Activated CD4-positive, alpha-beta T cell treated with anti-CD3 and anti-CD28 coated beads, Interleukin-2, amount 50 U/mL, for 24 hours (primary cell): ENCODE measurements at places on chromosomes 13 and 19.

GRCh38 chr19:16473875-16474392, 2.2 kb upstream of the EPS15L1 start:
- no peak for DNase-seq

DNA sequence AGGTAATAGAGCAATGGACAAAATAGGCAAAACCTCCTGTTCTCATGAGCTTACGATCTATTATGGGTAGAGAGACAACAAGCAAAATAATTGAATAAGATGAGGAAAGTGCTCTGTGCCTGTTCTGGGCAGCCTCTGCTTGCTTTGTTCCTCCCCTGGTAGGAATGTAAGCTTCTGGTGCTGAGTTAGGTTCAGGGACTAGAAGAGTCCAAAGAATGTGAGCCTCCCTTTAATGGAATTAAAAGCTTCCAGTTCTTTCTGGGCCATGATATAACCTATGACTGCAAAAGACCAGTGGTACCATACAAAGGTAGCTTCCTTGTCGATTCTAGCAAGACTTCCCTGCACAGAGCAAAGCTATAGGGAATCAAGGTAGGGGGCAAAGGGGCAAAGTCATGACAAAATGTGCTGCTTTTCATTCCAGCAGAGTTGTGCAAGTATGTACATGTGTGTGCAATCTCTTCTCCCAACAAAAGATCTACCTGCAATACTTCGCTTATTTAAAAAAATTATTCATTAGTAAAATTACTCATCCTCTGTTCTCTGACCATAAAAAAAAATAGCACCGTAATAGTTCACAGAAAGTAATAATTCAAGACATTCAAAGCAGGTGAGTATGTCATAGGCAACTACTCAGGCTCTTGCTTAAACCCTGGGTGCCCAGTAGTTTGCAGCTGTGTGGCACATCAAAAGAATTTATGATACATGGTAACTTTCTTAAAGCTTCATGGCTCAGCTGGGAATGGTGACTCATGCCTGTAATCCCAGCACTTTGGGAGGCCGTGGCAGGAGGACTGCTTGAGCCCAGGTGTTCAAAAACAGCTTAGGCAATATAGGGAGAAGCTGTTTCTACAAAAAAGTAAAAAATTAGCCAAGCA, 21.4 kb downstream of the ACOD1 start:
- no peak for DNase-seq

DNA sequence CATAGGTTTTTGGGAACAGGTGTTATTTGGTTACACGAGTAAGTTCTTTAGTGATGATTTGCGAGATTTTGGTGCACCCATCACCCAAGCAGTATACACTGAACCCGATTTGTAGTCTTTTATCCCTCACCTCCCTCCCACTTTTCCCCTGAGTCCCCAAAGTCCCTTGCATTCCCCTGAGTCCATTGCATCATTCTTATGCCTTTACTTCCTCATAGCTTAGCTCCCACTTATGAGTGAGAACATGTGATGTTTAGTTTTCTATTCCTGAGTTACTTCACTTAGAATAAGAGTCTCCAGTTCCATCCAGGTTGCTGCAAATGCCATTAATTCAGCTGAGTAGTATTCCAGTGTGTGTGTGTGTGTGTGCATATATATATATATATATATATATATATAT, 97.2 kb upstream of the EDNRB start:
- no peak for DNase-seq

DNA sequence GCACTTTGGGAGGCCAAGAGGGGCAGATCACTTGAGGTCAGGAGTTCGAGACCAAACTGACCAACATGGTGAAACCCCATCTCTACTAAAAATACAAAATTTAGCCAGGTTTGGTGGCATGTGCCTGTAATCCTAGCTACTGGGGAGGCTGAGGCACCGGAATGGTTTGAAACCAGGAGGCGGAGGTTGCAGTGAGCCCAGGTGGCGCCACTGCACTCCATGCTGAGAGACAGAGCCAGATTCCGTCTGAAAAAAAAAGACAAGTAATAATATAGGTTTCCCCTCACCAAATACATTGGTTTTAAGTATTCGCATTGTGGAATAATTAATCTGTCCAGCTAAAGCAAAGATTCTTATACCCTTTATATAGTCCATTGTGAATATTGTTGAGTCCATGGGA, 1544.6 kb downstream of the OLFM4 start:
- no peak for DNase-seq

- no peak for DNase-seq
Observed at GRCh38 chr19:1907563-1908363, 2.6 kb downstream of the ADAT3 start.

DNA sequence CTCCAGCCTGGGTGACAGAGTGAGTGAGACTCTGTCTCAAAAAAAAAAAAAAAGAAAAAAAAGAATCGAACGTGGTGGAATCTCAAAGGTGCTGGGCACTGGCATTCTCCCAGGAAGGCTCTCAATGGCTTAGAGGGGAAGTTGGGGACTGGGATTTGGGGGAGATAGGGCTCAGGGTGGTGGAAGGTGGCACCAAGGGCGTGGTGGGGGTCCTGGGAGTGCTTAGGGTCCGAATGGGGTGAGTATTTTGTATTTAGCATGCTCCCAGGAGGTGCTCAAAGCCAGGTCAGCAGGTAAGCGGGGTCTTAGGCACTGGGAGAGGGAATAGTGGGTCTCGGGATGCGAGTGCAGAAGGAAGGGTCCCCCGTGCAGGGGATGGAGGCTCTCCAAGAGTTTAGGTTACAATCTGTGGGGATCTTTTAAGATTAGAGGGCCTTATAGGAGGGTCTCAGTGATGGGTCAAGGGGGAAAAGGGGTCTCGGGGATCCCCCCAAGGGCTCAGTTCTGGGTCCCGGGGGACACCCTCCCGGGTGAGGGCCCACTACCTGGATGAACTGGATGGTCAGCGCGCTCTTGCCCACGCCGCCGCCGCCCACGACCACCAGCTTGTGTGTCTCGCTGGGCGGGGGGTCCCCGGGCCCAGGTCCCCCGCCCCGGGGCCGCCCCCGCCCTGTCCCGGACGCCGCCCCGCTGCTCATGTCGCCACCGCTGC, 386 bp downstream of the RRAS start:
- DNase-seq, result no peak

DNA sequence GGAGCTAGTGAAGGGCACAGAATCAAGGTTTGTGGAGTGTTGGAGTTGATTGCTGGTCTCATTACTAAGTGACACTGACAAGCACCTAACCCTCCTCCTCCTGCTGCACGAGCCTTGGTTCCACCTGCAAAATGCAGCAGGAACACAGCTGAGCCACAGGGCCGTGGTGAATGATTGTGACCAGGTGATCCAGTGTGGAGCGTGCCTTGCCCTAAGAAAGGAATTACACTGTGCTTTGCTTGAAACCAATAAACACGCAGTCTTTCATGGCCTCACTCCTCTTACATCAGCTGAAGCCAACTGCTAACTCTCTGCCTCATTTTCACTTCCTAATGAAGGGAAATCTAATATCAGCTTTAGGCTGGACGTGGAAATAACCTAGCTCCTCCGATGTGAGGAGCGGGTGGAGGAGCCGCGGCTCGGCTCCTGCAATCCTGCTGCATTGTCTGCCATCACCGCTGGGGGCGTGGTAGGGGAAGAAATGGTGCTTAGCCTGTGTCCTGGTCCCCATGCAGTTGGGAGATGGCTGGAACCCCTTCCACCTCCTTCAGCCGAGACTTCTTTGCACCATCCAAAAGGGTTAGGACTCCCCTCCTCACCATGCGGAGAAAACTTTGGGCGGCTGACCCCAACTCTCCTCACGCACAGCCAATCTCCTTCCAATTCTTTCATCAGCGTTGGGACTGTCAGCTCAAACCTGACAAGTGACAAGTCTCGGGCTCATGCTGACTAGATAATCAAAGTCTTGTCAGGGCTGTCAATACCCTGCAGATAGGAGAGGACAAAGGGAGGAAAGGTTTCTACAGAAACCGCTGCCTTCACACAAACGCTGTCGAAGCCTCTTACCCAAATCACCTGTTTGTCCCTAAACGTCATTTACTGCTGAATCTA, 427.9 kb downstream of the ZNF536 start:
- DNase-seq, result no peak

DNA sequence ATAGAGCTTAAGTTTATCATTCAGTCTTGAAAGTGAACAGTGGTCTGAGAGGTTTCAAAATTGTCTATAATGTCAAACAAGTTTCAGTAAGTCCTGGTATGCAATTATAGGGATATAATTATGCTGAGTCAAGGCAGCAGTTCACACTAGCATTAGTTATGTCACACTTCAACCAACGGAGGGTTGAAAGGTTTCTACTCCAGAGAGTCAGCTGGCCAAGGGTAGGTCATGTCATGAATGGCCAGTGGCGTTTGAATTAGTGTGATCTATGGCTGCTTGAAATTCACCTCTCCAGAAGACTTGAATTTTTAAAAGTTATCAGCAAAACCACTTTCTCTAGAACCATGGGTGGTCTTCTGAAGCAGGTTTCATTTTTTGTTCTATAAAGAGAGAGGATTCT, 108.6 kb downstream of the TNFRSF19 start:
- DNase-seq, result no peak

DNA sequence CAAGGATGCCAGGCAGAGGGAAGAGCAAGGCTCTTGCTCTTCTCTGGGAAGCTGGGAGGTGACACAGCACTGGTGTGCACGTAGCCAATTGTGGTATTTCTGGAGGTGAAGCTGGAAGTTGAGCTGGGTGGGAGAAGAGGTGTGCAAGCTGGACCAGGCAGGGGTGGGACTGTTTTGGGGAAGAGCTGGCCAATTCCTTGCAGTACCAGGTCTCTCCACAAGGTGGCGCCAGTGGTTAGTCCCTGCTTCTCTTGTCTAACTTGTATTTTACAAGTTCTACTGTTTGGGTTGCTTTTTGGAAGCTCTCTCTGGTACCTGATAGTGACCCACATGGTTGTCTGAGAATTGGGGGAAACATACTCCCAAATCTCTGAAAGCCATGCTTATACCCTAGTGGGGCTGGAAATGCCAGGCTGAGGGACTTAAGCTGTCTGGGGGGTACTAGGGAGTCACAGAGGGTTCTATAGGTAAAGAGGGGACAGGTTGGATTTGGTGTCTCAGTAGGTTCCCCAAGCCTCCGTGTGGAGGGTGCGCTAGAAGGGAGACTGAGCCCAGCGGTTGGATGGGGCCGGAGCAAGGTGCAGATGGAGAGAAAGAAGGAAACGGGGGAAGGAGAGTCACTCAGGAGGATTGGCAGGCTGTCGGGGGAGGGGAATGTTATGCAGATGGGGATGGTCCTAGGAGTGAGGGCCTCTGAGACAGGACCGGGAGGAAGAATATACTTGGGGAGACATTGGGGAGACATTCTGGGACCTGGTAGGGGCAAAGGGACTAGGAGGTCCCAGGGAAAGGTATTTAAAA, 3.0 kb downstream of the HPN start:
- DNase-seq, result peak; percentile 42

- DNase-seq, result no peak
Observed at GRCh38 chr13:98014766-98015165, 61.3 kb downstream of the IPO5 start.

DNA sequence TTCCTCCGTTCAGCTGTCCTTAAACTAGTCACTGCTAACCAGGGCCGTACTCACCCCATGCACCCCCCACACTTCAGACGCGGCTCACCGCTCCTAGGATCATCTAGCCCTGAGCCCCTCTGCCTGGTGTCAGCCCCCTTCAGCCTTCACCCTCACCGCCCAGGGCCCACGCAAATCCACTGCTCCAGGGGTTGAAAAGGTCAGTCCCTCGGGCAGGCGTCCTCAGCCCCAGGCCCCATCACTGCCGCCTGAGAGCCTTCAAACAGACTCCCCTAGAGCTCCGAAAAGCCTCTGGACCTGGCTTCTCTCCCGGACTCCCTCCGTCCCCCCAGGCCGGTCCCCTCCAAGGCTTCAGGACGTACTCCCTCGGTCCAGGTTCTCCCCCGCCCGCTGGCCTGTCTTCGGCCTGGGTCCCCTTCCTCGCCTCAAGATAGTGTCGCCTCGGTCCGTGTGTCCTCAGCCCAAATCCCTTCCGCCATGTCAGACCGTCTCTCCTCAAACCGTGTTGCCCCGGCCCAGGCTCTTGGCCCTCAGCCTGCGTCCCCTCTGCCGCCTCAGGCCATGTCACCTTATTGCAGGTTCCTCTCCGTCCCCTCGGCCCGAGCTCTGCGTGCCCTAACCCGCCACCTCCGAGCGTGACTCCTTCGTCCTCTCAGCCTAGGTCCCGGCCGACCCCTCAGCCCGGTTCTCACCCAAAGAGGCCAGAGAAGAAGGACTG, 553 bp downstream of the NAPA start:
- no peak for DNase-seq

DNA sequence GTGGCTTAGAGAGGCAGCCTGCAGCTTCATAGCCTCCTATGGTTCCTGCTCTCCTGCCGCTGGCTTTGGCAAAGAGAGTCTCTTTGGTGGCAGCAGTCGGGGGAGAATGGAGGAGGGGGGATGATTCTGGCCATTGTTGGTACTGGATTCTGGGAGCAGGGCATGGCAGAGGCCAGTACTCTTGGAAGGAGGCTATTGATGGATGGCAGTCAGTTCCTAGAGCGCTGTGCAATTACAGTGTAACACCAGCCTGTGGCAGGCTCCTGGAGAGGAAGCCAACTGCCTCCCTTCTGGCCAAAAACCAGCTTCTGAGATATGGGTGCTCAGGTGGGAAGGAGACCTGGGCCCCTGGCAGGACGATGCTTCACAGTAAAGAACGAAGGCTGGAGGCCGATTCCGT, 47.9 kb upstream of the TMTC4 start:
- no peak for DNase-seq

- DNase-seq, result no peak
Observed at GRCh38 chr13:27421101-27421871, 3.1 kb upstream of the GTF3A start.

- no peak for DNase-seq
Observed at GRCh38 chr19:31152906-31153305, 196.3 kb downstream of the TSHZ3 start.

DNA sequence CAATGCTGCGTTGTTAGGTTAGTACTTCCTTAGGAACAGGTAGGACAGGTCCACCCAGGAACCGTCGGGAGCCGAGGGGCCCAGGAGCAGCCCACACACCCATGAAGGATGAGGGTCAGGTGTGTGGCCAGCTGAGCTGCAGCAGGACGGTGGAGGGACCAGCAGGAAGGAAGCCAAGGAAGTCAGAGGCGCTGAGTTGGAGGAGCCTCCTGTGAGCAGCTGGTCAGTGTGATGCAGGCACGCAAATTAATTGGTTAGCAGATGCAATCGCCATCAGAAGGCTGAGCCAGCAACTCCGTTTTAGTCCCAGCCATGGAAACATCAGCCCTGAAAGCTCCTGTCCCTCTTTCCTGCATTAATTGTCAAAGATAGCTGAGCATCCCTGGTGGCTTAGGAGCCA, 114.9 kb upstream of the SOX1 start:
- DNase-seq, result no peak
